ENCODE measurements at places on chromosomes 3 and 15.

DNA sequence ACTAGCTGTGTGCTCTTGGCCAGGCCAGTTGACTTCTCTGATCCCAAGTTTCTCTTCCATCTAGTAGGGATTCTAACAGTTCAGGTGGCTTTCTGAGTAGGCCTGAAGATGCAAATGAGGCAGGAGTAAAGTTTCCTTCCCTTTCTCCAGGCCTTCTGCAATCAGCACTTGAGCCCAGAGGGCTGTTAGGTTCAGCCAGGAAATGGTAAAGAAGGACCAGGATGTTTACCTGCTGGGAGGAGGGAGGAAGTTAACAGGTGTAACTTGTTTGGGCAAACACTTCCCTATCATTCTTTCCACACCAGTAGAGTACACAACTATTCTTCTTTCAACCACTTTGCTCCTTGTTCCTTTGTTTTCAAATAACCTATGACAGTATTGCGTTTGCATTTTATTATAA lies 13.3 kb upstream of the TNFSF10 start:
- DNase-seq: no peak

GRCh38 chr15:101459579-101460300 lies 29.8 kb downstream of the PCSK6 start:
- no peak for DNase-seq

- no peak for DNase-seq
Measured at GRCh38 chr3:42655980-42656679, 2.6 kb downstream of the ZBTB47 start.

DNA sequence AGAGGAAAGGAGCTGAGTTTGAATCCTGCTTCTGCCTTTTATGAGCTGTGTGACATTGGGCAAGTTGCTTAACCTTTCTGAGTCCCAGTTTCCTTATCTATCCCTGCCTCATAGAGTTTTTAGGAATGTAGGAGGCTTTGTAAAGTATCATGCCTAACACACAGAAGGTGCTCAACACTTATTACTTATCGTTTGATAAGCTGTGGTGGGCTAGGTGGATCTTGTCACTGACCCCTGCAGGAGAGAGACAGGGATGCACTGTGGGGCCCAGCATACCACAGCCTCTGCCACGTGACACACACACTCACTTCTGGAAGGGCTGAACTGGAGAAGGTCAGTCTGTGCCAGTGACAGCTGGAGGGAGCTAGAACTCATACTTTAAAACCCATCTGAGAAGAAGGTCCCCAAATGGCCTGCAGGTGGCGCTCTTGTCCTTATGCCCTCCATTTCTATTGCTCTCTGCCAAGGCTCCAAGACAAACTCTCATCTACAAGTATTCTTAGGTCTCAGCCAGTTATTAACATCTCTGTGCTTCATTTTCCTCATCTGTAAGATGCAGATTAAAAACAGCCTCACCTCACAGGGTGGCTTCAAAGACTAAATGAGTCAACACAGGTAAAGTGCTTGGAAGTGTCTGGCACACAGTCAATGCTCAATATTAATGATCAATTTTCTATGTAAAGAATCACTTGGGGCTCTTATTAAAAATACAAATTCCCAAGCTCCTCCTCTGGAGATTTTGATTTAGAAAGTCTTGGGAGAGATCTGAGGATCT lies 57.5 kb upstream of the HACD2 start:
- DNase-seq: no peak

GRCh38 chr3:72405943-72406566 lies 442.2 kb downstream of the SHQ1 start:
- DNase-seq: no peak

DNA sequence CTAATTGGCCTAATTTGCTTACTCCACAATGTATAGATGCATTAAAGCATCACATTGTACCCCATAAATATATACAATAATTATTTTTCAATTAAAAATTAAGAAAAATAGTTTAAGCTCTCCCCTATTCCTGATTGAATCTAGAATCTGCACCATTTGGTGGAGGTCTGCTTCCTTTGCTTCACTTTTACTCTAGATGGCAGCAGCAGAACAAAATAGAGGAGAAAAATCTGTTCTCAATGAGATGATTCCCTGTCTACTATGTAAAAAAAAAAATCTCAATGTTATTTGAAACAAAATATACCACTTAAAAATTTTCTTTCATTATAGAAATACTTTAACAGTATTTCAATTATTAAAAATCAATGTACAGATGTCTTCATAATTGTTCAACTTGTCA lies 109.6 kb upstream of the FXR1 start:
- no peak for DNase-seq

- DNase-seq: no peak
Measured at GRCh38 chr15:31031471-31032067, 40.1 kb upstream of the MTMR10 start.

- no peak for DNase-seq
Measured at GRCh38 chr3:144491333-144491732, 519.7 kb downstream of the DIPK2A start.

DNA sequence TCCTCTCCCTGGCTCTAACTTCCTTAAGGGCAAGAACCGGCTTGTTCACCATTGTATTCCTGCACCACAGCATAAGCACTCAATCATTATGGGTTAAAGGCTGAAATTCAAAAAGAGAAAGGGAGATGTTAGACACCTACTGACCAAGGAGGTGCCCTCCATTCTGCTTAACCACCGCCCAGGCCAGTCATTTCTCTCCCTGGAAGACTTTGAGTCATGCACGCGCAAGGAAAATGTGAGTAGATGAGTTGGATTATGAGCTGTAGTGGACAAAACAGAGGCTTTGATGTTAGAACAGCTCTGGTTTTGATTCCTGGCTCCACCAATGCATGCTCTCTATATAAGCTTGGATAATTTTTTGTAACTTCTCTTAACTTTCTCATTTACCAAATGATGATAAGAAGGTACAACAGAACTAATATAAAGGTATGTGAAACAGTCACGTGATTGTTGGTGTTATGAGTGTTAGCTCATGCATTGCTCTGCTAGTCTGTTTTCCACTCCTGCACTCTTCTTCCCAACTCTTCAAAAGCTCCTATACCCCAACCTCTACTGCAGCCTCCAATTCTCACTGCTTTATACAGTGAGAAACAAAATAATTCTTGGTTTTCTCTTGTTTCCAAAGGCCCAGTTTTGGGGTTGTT lies 148.4 kb upstream of the ATP11B start:
- DNase-seq: no peak

GRCh38 chr15:48242015-48242414 lies 35.9 kb downstream of the SLC12A1 start:
- no peak for DNase-seq

GRCh38 chr3:116515973-116516372 lies 70.7 kb upstream of the LSAMP start:
- DNase-seq: no peak

GRCh38 chr3:46469680-46470357 lies 5.1 kb upstream of the LTF start:
- DNase-seq: no peak

DNA sequence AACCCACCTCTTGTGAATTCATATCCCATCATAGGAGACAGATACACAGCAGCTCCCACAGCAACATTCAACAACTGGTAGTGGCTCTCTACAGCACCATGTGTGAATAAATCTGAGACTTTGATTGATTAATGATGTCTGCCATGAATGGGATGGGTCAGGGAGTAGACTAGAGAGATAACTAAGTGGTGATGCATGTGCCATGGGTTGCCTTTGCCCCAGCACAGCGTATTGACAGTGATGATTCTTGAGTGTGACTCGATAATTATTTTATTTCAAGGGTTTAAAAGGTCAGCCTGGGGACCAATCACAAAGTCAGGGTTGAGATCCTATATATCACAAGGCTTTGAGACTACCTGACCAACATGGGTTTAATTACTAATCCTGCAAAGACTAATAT lies 295.9 kb downstream of the PTPRG start:
- DNase-seq: no peak

- no peak for DNase-seq
Measured at GRCh38 chr3:99016452-99016851, 115.0 kb upstream of the DCBLD2 start.

DNA sequence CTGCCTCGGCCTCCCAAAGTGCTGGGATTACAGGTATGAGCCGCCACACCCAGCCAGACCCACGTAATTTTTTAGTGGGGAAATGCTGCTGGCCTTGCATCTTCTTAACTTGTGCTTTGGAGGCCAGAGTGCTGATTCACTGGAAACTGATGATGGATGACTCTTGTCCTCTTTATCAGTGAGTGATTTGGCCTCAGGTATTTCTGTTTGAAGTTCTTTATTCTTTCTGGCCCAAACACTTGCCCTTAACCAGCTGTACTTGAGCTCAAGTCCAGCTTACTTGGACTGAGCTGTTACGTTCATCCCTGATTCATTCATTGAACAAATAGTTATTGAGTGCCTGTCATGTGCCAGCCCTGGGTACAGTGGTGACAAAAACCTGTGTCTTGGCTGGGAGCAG lies 4.2 kb downstream of the PTPN23 start:
- no peak for DNase-seq

All from stimulated activated CD4-positive, alpha-beta T cell treated with anti-CD3 and anti-CD28 coated beads, Interleukin-15, amount 100 ng/mL, for 1 hour (primary cell).